B cell (primary cell): ENCODE measurements at places on chromosomes 5 and 9. TPM values are rescaled to one million over a fixed set of nuclear protein-coding genes. Genes with fewer than 3 reads are reported as not detected.

- no peak for DNase-seq
Observed at GRCh38 chr9:120890320-120891244, 13.6 kb upstream of the PHF19 start.

DNA sequence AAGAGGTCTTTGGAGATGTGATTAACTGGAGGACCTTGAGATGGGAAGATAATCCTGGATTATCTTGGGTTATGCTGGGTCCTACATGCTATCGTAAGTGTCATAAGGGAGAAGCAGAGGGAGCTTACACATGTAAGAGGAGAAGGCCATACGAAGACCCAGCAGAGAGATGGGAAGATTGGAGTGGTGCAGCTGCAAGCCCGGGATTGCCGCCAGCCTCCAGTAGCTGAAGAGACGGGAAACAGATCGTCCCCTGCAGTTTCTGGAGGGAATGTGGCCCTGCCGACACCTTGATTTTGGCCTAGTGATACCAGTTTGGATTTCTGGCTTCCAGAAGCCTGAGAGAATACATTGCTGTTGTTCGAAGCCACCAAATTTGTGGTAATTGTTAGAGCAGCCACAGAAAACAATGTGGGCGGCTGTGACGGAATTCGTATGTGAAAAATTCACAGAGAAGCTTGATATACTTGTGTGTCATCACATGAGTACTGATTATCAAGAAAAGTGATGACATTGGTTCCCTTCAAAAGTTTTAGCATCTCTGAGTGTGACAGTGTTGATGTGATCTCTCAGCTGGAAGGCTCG, 86.9 kb downstream of the CYFIP2 start:
- DNase-seq, result no peak

GRCh38 chr9:69420611-69421270, 95.7 kb downstream of the ENTREP1 start:
- DNase-seq, result no peak

DNA sequence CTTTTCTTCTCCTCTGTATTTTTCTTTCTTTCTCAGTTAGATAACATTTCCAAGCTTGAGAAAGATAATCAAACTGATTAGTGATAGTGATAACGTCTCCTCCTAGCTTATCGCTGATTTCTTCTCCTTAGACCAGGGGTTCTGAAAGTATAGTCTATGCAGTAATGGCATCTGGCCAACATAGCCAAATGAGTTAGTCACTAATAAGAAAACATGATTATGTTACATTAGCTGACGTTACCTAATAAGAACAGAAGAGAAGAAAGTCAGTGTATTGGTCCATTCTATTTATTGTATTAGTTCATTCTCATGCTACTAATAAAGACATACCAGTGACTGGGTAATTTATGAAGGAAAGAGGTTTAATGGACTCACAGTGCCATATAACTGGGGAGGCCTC, 111.2 kb downstream of the STRBP start:
- DNase-seq, result no peak

DNA sequence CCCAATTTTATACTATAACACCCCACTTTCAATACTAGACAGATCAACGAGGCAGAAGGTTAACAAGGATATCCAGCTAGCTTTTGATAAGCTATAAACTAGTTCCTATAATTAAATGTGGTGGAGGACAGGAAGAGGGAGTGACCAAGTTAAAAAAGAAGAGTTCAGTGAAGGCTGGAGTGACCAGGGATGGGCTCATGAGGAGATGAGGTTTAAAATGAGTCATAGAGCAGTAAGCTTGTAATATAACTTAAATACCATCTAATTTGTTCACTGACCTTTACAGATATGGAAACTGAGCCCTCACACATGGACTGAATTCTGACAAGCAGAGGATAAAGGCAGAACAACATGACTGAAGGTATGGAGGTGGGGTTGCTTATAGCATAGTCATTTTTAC, 284.5 kb downstream of the SPATA31D1 start:
- DNase-seq, result no peak

DNA sequence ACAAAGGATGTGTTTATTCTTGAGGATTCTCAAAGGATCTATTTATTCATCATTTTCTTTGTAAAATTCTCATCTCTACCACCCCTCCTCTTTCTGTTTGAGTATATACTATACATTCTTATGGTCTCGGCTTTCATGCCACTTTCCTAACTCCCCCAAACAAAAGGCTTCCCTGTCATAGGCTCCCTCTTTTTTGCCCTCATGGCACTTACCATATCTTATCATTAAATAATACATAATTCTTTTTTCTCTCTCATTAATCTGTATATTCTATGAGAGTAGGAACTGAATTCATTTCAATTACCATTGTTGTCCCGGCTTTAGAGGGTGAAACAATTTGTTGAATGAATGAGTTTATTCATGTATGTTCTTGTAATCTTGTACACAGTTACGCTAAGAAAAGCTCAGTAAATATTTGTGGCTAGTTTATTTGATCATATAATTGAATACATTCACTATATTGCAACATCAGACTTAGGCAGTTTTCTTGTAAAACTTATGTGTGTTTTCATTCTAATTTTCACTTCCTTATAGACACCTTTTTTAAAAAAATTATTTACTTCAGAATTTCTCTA, 254.6 kb downstream of the EDIL3 start:
- DNase-seq, result no peak

GRCh38 chr5:84715091-84715490, 330.4 kb upstream of the EDIL3 start:
- no peak for DNase-seq

DNA sequence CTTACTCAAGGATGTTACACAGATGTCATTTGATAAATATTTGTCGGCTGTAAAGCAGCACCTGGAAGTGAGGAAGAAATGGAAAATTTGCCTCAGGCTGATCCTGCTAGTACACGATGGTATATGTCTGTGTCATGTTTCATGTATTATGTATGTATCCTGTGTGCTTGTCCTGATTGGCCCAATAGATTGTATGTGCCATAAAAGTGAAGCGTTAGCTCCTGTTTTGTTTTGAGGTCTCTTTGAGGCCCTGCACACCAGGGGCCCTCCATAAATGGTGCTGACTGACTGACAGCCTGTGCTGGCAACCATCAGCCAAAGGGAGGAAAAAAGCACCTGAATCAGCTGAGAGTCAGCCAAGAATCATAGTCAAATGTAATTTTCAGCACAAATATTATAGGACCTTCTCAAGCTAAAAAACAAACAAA, 11.8 kb upstream of the LNPEP start:
- no peak for DNase-seq

DNA sequence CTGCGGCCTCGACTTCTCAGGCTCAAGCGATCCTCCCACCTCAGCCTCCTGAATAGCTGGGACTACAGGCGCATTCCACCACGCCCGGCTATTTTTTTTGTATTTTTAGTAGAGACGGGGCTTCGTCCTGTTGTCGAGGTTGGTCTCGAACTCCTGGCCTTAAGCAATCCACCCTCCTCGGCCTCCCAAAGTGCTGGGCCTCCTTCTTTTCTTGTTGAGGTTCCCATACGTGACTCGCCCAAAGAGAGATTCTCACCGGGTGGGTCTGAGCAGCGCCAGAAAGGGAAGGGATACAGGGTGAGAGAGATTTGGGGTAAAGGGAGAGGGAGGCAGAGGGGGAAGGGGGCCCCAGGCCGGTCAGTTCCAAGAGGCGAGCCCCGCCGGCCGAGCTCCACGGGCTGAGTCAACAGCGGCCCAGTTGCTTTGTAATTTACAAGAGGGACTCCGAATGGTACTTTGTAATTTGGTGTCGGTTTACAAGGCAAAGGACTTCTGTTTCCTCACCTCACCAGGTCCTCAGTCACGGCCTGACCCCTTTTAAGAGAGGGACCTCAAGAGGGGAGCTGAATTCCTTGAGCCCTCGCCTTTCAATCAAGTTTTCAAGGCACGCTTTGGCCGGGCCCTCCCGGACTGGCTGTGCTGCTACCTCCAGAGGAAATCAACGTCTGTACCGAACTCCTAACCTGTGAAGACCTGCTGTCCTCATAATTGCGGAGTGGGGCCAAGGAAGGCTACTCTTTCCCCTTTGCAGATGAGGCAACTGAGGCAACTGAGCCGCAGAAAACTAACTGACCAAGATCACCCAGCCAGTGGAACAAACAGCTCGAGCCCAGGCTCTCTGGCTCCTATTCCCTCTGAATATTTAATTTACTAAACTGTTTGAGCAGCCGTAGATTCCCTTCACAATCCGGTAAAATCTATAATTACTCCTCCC, 3.3 kb upstream of the DMRT2 start:
- DNase-seq, result peak; percentile 29

- no peak for DNase-seq
Observed at GRCh38 chr5:14831006-14831338, 40.6 kb downstream of the ANKH start.

DNA sequence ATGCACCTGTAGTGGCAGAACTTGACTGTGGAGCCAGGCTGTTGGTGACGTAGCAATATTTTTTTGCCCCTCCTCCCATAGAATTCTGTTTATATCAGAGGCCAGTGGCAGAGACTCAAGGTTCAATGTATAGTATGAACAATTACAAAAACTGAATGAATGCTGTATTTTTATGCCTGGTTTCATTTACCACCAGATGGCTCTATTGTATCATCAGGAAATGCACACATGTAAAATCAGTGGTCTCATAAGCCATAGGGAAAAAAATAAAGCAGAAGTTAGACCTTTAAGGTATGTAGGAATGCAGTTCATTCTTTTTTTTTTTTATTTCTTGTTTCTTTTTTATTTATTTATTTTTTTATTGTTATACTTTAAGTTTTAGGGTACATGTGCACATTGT, 43.6 kb downstream of the CCDC192 start:
- DNase-seq, result peak; percentile 4

DNA sequence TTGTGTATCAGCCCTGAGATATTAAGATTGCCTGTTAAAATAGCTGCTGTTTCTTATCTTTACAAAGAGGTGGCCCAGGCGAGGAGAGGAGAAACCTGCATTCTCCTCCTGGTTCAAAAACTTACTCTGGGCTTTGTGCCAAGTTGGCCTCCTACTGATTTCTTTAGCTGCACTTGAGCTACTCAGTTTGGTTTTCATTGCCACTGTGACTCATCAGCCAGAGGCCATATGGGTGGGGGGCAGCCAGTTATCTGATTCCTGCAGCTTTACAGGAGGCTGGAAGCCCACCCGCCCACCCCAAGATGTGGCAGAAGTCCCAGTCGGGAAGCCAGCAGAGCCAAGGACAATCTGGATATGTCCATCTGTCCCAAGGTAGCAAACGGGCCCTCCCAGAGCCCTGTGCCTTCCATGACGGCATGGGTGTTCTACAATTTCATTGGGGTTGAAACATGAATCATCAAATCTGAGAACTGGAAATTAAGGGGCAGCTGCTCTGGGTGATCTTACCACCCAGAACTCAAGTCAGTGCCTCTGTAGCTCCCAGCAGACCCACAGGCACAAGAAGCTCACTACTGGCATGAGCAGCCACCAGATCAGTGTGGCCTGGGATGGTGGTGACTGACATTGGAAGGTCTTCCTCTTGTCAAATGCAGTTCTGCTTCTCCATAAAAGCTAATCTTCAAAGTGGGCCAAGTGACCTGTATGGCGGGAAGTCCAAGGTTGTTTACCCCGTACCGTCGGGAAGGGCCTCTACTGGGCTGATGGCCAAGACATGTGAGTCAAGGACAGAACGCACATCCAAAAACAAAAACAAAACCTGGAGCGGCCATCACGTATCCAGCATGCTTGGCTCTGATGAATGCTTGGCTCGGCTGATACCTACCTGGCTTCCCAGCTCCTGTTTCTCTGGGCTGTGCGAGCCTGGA, 15.6 kb downstream of the FCN2 start:
- DNase-seq, result no peak

GRCh38 chr9:133113163-133113948, 7.7 kb downstream of the RALGDS start:
- DNase-seq, result no peak

- peak; percentile 85 for DNase-seq
Observed at GRCh38 chr5:134145779-134146581, 30.8 kb downstream of the SKP1 start.

DNA sequence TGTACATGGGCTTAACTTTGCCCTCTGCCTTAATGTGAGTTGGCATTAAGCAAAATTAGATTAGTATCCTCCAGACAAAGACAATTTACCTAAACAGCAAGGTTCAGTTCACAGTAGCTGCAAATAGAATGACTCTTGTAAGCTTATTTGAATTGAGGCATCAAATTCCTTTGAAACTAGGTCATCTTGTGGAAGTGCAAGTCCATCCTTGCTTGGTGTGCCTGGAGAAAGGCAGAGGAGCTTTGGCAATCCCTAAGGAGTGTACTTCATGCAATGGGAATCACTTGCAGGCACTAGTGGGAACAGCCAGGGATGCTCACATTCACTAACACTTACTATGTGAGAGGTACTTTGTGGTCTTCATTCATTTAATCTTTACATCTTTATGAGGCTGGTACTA, 118.3 kb downstream of the DRD1 start:
- DNase-seq, result no peak

DNA sequence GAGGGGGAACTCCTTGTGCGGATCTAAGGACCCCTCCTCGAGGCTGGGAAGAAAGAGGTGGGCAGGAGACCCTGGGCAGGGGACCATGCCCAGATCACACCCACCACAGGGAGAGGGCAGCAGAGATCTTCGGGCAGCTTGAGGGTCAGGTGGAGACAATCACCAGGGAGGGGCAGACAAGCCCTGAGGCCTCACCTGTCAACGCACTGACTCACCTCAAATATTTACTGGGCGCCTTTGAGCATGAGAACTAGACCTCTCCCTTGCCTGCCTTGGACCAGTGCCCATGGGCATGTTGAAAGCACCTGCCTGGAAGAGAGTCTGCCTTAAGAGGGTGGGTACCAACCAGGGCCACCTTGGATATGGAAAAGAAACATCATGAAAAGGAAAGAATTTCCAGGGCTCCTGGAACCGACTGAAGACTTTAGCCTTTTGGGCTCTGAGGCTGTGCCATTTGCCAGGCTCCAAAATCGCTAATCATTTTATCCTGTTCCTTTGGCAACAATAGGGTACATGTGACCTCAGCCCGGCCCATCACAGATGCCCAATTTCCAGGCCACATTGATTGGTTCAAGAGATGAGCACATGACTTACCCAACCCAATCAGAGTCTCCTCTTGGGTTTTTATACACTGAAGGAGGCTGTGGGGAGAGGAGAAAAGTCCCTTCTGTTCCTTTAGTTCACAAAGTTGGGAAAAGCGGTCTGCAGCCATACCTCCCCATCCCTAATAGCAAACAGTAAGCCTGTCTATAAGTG, 10.4 kb upstream of the SPINK4 start:
- no peak for DNase-seq

DNA sequence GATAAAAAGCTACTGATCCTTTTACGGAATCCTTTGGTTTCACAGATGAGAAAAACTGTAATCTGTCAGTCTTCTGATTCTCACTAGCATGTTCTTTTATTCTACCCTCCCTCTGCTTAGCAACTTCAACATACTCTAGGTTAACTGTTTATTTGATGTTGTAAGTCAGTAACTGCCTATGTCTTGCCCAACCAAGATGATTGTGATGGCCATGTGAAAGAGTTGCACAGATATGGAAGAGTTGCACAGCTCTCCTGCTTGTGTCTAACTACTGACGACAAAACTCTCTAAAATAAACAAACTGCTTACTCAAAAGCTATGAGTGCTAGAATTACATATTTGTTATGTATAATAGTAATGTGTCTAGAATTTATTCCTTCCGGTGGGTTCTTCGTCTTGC, 227.3 kb upstream of the DAB2 start:
- no peak for DNase-seq

The NDUFB6 gene
- total RNA-seq, result 11.1 and 13.6 TPM in 2 replicates

The SLC27A6 gene
- total RNA-seq, result not detected in 2 replicates

The SOX30 gene
- total RNA-seq, result 0.29 and 0.49 TPM in 2 replicates

The CD274 gene
- total RNA-seq, result 5.2 and 7.0 TPM in 2 replicates

The C5orf63 gene
- total RNA-seq, result 20.0 and 25.4 TPM in 2 replicates

The SLIT3 gene
- not detected in 2 replicates for total RNA-seq

The GRXCR2 gene
- total RNA-seq, result not detected in 2 replicates

The PLK2 gene
- 47.2 and 49.8 TPM in 2 replicates for total RNA-seq
